ENCODE measurements at places on chromosomes 5 and 9.
A peak's percentile ranks its signal among the peaks of the same experiment; 100 is the strongest.

DNA sequence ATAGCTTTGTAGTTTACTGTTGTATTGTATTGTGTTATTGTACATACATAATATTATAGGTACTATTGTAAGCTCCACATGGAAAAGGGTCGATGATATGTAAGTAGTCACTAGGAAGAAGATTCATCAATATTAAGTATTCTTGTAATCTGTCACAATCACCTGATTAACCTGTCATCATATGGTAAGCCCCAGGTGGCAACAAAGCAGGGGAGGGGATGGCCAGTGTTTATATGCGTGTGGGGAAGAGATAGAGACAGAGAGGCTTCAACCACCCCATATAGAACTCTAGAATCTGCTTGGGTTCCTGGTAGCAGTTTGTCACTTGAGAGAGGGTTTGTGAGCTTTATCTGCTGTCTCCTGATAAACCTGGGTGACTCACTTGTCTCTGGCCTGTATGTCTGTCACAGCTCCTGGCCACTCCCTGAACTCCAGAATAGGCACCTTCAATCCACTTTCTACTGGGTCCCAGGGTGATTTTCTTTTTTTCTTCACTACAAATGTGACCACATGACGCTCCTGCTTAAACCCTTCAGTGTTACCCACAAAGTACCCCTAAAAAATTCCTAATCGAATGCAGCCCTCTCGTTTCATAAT is 48.9 kb upstream of the CPEB4 start:
- DNase-seq = no peak

DNA sequence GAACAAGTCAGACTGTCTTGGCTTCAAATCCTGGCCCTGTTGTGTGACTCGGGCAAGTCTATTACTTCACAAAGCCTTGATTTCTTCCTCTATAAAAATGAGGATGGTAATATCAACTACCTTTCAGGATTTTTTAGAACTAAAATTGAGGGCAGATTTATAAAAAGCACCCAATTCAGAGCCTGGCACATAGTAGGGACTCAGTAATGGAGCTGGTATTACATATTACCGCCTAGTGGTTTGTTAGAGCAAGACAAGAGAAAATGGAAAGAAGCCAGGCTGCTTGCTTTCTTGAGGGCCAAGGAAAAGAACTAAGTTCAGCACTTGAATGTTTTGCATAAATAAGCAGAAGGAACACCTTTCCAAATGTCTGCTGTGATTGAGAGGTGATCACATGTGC is 19.4 kb downstream of the ZNF346 start:
- no peak for DNase-seq

GRCh38 chr5:95035891-95036685 is 248.8 kb downstream of the MCTP1 start:
- no peak for DNase-seq

DNA sequence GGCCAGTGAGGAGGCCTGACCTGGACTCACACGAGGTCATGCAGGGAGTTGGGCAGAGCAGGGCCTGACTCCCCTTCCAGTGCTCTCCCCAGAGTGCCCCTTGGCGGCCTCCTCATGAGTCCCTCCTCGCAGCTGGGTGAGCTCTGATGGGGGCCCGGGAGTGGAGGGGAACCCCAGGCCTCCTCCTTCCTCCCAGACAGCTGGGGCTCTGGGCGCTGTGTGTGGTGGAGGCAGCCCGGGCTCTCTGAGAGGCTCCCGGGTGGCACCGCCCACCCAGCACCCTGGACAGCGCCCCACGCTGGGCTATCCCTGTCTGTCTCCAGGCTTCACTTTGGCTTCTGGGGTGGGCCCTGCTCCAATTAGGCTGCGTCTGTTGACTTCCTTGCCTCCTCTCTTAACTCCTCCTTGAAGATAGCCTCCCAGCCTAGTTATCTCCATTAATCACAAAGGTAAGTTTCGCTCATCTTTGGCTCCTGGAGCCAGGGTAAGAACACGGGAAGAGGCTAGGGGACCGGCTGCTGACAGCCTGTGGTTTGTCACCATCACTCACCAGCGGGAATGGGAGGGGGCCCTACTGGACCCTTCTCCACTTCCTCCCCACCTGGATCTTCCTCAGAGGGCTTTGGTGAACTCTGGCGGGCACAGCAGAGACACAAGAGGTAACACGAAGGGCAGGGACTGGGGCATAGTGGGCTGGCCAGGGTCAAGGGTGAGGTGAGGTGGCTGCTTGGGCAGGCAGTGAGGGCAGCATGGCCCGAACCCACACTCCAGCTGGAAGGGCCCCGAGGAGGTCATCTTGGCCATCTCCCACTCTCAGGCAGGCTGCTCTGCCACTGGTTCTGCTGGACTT is 13.1 kb downstream of the PSD2 start:
- DNase-seq = no peak

GRCh38 chr5:33612386-33612785 is 171.6 kb downstream of the TARS1 start:
- DNase-seq = no peak

- DNase-seq = no peak
Observed at GRCh38 chr5:114649878-114650277, 288.0 kb downstream of the KCNN2 start.

- DNase-seq = no peak
Observed at GRCh38 chr5:65611524-65611923, 12.6 kb downstream of the TRIM23 start.

DNA sequence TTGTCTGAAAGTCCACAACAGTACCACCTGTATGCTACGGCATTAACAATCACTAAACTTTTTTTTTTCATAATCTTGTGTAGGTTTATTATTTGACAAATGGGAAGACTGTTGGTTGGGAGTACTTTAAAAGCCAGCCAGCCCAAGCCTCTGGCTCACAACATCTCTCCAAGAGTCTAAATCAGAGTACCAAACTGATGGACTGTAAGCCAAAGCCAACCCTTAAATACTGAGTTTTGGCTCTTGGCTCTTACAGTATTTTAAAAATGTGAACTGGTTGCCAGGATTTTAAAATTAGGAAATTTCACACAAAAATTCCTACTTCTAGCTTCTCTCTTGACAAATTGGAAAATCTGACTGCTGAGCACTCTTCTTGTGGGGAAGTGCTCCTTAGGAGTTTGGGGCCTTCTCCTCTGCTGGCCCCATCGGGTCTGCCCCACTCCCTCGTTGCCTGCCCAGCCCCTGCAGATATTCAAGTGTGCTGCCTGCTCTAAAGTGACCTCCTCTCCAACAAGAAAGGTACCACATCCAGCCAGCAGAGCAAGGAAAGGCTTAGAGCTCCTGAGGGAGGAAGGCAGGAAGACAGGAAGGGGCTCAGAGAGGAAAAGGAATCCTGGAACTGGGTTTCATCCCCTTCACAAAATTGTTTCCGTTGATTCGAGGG is 21.8 kb upstream of the TMOD1 start:
- no peak for DNase-seq

- no peak for DNase-seq
Observed at GRCh38 chr5:33583332-33583731, 142.6 kb downstream of the TARS1 start.

DNA sequence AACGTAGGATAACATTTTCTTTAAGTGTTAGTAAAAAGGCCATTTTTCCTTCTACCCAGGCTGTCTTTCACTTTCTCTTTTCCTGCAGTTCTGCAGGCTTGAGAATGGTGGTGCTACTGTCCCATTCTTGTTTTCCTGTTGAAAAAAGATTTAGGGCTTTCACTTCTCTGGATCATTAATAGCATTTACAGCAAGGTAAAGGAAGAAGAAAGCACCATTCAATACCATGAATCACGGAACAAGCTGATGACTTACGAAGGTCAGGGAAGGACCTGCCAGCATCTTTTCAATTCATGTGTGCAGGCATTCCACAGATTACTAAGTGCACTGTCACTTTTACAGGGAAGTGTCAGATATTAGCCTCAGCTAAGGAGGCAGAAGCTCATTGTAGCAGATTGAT is 292.8 kb downstream of the YTHDC2 start:
- no peak for DNase-seq

GRCh38 chr9:13718086-13718485 is 438.6 kb upstream of the MPDZ start:
- no peak for DNase-seq

DNA sequence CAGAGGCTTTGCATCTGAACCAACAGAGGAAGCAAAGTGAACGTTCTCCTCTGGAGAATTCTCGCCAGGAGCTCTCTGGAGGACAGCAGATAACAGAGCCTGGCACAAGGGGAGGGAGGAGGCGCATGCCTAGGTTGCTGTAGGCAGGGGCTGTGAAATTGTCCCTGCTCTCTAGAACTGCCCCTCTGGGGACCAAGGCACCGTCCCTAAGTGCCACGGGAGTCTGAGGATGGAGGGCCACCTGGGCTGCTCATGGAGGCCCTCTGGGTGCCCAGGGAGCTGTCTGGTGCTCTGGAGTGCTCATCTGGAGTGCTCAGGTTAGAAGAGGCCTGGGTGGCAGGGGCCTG is 77.6 kb downstream of the CACNA1B start:
- DNase-seq = no peak

DNA sequence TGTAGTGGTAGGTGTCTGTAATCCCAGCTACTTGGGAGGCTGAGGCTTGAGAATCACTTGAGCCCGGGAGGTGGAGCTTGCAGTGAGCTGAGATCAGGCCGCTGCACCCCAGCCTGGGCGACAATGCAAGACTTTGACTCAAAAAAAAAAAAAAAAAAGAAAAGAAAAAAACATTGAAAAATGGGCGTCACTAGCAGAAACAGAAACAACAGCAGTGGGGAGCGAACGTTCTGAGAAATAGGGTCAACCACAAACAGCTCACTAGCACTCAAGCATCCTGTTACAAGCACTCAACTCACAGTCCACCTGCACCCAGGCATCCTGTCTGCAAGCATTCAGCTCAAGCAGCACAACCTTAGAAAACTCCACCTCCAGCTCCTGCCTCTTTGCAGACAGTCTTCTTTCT is 17.2 kb downstream of the TRIM14 start:
- DNase-seq = peak; percentile 62

GRCh38 chr9:88498880-88499279 is 36.1 kb upstream of the NXNL2 start:
- no peak for DNase-seq

GRCh38 chr5:12793373-12793772 is 889.1 kb upstream of the CTNND2 start:
- DNase-seq = no peak

GRCh38 chr5:34057569-34057968 is 14.6 kb upstream of the C1QTNF3 start:
- no peak for DNase-seq

DNA sequence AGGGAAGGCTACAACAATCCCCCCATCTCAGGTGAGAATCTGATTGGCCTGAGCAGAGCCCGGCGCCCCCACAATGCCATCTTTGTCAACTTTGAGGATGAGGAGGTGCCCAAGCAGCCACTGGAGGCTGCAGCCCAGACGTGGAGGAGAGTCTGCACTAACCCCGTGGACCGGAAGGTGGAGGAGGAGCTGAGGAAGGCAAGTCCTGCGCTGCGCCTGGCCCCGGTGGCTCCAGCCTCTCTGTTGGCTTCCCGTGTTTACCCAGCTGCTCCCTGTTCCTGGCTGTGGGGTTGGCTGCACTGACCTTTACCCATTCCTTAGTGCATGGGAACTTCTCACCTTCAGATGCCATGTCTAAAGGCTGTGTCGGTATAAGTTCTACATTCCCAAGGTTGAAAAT is 11.0 kb upstream of the CEL start:
- DNase-seq = no peak

DNA sequence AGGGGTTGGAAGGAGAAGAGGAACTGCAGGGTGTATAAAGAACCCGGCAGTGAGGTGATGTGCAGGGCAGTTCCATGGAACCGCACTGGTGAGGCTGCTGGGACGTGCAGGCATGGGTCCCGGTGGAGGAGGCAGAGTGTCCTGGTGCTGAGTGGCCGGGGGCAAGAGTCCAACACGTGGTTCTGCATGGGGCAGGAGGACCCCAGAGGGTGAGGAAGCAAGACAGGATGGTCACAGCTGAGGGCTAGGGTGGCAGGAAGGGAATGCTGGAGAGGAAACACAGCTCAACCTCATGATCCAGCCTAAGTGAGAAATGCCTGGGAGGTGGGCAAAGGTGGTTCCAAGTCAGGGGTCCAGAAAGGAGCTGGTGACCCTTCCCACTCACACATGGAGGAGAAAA is 87.2 kb downstream of the S1PR3 start:
- no peak for DNase-seq

- no peak for DNase-seq
Observed at GRCh38 chr5:40397091-40397490, 282.6 kb upstream of the PTGER4 start.

DNA sequence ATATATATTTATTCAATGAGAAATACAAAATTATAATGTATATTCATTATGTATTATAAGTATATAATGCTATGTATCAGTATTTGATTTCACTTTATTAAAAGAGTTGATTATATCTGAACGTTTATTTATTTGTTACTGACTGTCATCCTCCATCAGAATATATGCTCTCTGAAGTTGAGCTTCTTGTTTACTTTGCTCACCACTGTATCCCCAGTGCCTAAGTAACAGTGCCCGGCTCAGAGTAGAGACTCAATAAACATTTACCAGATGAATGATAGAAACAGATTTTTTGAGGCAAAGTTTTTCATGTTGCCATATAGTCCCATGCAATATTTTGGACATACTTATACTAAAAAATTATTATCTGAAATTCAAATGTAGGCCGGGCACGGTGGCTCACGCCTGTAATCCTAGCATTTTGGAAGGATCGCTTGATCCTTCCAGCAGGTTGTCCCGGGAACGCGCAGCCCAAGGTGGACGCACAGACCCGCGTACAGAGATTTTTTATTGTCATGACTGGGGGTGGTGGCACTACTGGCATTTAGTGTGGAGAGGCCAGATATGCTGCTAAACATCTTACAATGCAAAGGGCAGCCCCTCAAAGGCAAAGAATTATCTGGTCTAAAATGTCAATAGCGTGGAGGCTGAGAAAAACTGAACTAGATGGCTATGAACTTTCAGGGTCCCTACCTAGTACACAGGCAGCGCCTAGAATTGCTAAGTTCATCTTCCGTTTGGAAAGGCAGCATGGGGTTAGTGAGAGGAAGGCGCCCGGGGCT is 761 bp upstream of the DNAJC25 start:
- no peak for DNase-seq

- DNase-seq = no peak
Observed at GRCh38 chr5:95609711-95610110, 10.2 kb upstream of the GPR150 start.

DNA sequence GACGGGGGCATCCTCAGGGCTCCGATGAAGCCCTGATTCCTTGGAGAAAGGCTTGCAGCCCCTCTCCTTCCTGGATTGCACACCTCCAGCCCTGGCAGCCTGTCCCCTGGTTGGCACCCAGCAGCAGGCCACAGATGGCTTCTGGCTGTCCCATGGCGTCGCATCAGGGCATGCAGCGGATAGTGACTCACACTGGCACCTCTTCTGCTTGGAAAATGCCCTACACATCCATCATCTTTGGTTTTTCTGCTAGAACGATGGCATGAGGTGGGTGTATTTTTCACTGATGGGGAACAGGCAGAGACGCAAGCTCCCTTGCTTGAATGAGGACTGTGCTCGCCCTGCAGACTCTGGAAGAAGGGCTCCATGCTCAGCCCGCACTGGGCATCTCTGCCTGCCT is 23.2 kb upstream of the IER5L start:
- no peak for DNase-seq

- DNase-seq = no peak
Observed at GRCh38 chr9:79985264-79985663, 413.5 kb downstream of the TLE4 start.

GRCh38 chr5:4737868-4738267 is 402.3 kb upstream of the ADAMTS16 start:
- DNase-seq = no peak
